Kidney (tissue), 22 donors: ENCODE measurements at places on chromosomes 2 and 18.

DNA sequence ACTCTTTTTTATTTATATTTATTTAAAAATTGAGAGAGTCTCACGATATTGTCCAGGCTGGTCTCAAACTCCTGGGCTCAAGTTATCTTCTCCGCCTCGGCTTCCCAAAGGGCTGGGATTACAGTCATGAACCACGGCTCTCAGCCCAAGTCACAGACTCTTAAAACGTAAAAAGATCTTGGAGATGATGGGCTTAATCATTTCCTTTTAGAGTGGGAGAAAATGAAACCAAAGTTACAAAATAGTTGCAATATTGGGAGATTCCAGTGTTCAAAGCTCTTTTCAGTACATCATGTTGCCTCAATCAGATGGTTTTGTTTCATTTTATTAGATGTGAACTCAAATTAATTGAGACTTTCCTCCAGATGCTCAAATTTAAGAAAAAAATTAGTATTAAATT is 151.4 kb upstream of the XPO1 start:
- no peak for DNase-seq

DNA sequence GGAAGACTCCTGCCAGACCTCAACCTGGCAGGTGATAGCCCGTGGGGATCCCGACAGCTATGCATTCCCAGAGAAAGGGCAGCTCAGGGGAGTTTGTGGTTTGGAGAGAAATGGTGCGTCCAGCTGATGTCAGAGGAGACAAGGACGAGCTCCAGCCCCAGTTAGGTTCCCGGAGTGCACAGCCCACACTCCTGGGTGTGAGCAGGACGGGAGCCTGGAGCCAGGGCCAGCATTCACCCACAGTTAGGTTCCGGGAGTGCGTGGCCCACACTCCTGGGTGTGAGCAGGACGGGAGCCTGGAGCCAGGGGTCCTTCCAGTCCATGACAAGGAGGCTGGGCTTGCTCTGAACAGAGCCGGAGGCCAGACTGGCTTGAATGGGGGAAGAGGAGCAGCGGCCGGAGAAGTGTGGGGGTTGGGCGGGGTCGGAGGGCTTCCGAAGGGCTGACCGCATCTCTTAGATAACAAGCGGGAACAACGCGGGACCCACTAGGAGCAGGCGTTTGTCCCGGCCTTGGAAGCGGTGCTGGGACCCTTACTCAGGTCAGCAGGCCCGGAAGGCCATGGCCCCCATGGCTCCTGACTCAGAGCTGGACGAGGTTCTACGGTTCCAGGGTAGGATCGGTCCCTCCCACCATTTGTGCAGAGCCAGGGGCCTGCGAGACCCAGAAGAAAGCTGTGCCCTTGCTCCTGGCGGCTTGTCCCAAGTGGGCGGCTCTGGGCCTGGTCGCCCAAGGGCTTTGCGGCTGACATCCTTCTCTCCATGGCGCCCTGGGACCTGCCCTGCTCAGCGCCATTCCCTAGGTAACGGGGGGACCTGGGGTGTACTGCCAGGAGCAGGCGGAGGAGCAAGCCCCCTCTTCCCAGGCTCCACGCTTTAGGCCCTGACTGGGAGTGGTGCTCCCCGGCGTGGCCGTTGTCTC is 185.6 kb downstream of the RTP5 start:
- no peak for DNase-seq

DNA sequence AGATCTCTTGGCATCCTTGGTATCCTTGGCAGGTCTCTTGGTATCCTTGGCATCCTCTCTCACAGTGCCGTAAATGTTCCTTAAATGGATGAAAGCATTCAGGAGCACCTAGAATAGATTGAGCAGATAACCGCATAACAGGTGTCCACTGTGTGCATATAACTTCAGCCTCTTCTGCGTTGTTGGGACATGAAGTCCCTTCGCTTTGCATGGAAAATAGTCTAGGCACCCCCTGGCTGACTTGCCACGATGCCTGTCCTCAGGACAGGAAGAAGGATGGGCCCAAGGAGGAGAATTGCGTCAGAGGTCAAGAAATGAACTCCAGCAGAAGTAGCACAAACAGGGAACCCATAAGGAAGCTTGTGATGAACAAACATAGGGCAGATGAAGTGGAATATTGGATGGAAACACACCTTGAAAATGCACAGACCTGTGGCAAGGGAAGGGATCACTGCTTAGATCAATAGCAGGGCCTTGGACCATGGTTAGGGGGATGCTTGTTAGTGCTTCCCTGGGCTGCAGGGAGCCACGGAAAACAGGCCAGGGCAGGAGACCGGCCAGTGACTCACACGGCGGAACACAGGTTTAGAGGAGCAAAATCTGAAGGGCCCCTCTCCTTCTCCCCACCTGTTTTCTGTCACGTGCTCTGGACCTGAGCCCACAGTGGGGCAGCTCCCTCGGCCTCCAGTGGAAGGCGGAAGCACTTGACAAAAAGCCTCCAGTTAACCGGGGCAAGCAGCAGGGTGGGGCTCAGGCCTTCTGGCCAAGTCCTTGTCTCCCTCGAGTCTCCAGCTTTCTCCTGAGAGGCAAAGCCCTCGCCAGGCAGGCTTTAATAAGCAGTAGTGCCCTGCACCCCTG is 99.2 kb upstream of the ASAP2 start:
- no peak for DNase-seq

DNA sequence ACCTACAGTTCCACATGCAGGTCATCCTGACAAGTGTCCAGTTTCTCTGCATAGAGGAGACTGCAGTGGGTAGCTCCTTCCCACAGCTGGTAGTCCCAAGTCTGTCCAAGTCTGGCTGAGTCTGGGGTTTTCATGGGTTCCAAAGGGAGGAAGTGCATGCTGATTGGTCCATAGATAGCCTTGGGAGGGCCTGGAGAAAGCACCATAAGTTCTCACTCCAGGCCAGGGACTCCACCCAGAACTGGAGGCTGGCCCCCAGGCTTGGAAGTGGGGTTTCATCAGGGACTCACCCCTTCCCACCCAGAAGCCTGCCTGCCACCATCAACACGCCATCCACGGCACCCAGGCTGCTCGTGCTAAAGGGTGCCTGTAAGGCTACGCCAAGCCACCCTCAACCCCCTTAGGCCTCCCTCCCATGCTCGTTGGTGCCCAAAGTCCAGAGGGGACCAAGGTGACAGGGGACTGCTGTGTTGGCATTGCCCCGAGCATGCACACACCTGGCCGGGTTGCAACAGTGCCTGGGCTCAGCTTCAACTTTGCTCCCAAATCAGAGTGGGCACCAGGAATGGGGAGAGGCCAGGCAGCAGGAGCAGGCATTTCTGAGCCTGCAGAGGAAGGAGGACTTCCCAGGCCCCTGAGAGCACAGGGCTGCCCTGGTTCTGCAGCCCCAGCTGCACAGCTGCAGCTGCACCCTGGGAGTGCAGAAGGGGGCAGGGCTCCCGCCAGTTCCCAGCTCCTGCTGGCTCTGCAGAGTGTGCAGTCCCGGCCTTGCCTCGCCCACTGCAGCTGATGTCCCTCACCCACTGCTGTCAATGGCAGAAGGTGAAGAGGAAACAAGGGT is 116.5 kb upstream of the MAP2 start:
- peak; percentile 59 for DNase-seq

GRCh38 chr2:238998801-238999200 is 150.9 kb downstream of the TWIST2 start:
- no peak for DNase-seq

- no peak for DNase-seq
Observed at GRCh38 chr2:38417745-38418689, 40.9 kb upstream of the ATL2 start.

- DNase-seq = no peak
Observed at GRCh38 chr18:59961070-59961469, 61.3 kb downstream of the PMAIP1 start.

DNA sequence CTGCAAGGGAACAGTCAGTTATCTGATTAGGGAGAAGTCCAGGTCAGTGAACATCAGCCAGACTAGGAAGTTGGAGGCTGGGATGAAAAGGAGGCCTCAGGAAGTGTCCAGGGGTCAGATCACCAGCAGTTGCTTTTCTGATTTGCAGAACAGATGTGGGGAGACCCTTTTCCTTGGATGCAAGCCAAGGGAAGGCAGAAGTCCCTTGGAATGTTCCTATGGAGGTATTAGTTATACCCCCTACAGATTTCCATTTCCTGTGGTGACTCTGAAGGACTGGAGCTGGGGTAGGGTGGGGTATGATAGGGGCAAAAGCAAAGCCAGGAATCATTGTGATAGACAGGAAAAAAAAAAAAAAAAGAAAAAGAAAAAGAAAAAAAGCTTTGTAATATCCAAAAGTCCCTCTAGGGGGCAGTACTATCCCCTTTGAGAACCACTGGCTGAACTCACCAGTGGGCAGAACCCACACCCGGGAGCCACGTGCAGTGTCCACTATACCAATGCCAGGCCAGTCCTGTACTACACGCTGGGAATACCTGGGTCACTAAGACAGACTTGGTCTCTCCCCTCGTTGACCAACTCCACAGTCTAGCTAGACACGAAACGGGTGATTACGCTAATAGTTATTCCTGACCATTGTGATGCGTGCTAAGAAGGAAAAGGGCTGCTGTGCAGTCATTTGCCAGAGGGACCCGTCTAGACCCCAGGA is 7.4 kb downstream of the DYSF start:
- DNase-seq = no peak

DNA sequence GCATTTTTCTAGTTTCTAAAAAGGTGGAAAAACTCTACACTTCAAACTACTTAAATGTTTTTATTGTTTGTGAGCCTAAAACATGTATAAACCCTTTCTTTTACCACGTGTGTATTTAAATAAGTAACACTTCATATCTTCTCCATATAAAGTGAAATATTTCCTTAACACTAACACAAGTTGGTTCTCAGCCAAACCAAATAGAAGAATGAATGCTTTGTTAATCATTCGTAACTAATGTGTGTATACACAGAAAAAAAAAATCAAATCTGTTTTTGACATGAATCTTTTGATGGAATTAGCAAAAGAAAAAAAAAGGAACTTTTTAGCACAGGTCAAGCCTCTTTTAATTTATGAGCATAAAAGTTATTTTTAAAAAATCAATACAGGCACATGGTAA is 89.3 kb downstream of the EHBP1 start:
- no peak for DNase-seq

GRCh38 chr2:10884574-10884975 is 27.2 kb upstream of the KCNF1 start:
- DNase-seq = peak; percentile 58

GRCh38 chr2:238521870-238522269 is 95.1 kb downstream of the ASB1 start:
- no peak for DNase-seq

DNA sequence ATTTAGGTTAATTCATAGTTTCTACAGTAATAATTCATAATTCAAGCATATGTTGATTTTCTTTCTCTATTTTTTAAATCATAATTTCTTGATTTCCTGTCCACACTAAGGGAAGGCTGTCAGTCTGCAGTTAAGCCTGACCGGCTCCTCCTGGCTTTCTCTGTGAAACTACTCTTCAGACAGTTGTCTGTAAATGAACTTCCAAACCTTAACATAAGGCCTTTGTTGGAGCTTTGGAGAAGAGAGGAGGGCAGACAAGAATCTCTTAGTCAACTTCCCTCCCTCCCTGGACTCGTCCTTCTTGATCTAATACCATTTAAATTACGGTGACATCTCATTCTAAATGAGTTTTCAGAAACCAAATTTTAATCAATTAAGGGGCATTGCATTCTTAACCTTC is 404.1 kb upstream of the ST6GAL2 start:
- DNase-seq = no peak

DNA sequence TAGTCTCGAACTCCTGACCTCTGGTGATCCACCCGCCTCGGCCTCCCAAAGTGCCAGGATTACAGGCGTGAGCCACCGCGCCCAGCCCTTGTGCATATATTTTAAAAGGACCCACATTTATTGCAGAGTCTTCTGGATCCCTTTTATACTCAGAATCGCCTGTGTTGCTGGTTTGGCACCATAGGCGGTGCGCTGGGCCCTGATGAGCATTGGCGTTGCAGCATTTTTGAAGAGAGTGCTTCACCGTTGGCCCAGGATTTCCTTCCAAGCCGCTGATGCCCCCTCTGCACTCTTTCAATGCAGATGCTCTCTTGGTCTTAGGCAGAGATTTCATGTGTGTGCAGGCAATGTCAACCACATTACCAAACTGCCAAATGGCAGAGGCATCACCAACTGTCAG is 13.5 kb upstream of the TFCP2L1 start:
- DNase-seq = no peak

DNA sequence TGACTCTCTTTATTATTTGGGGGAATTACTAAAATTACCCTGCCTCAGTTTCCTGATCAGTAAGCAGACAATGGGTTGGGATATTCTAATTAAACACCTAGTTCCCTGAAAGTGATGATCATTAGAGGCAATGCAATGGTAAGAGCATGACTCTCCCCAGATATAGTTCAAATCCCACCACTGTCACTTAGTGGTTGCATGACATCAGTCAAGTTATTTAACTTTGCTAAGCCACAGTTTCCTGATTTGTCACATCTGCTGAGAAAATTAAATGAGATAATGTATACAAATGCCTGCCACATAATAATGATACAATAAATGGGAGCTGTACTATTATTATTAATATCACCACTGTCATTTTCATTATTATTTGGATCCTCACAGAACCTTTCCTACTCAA is 29.9 kb downstream of the ZEB2 start:
- DNase-seq = no peak

GRCh38 chr2:201806442-201807170 is at the start of gene CDK15:
Gene CDK15, plus strand, starts transcription at chr2:201806537. Its CDS starts 128 bp downstream, at chr2:201806665.
- DNase-seq = peak; percentile 64

- no peak for DNase-seq
Observed at GRCh38 chr2:6999211-6999877, 82.1 kb downstream of the RNF144A start.

DNA sequence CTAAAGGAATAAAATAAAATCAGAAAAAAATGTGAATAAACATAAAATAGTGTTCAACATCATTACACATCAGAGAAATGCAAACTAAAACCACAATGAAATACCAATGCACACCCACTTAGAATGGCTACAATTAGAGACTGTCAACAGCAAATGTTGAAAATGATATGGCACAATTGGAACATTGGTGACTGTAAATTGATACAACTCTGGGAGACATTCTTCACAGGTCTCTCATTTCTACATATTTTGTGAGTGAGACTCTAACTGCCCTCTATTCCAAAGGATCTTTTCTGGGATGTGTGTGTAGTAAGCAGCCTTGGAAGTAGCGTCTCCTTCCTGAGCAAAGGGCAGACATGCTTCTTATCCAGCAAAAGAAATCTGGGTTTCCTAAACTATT is 323.0 kb downstream of the FBXO15 start:
- no peak for DNase-seq

DNA sequence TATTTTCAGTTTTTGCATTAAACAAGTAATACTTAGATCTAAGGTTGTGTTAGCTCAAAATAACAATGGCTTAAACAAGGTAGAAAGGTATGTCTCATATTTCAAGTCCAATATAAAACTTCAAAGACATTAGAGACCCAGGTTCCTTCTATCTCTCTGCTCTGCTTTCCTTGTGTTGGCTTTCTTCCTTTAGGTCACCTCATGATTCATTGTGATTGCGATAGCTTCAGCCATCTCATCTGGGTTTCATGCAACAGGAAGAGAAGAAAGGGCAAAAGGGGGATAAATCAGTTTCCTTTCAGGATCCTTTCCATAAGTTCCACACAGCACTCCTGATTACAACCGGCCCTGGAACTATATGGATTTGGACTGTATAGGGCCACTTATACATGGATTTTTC is 16.0 kb upstream of the TBR1 start:
- no peak for DNase-seq

- DNase-seq = no peak
Observed at GRCh38 chr2:98558852-98559530, 49.3 kb downstream of the COA5 start.
